ENCODE measurements at places on chromosomes 12 and 14.

DNA sequence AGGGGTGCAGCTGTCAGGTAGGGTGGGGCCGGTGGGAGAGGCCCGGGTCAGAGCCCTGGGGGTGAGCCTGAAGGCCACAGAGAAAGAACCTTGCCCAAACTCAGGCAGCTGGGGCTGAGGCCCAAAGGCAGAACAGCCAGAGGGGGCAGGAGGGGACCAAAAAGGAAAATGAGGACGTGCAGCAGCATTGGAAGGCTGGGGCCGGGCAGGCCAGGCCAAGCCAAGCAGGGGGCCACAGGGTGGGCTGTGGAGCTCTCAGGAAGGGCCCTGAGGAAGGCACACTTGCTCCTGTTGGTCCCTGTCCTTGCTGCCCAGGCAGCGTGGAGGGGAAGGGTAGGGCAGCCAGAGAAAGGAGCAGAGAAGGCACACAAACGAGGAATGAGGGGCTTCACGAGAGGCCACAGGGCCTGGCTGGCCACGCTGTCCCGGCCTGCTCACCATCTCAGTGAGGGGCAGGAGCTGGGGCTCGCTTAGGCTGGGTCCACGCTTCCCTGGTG lies 10.5 kb downstream of the MMP14 start:
- no peak for DNase-seq

GRCh38 chr14:94040796-94041195 lies 14.7 kb downstream of the OTUB2 start:
- no peak for DNase-seq

DNA sequence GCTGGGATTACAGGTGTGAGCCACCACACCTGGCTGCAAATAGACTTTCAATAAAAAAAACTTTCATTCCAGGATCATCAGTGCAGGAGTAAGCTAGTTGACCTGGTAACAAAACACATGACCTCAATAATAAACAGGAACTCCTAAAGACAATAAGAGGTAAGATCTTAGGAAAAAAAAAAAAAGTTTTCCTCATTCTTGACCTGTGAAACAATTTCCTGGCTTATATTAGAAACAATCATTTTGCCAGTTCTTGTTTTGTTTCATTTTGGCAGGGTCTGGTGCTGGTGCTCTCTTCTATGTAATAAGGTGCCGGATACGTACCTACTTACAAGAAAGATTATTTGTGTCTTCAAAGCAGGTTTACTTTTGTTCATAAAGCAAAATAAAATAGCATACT lies 90.6 kb upstream of the AMN1 start:
- DNase-seq: no peak

- DNase-seq: no peak
Measured at GRCh38 chr12:69906411-69907216, 81.6 kb downstream of the MYRFL start.

DNA sequence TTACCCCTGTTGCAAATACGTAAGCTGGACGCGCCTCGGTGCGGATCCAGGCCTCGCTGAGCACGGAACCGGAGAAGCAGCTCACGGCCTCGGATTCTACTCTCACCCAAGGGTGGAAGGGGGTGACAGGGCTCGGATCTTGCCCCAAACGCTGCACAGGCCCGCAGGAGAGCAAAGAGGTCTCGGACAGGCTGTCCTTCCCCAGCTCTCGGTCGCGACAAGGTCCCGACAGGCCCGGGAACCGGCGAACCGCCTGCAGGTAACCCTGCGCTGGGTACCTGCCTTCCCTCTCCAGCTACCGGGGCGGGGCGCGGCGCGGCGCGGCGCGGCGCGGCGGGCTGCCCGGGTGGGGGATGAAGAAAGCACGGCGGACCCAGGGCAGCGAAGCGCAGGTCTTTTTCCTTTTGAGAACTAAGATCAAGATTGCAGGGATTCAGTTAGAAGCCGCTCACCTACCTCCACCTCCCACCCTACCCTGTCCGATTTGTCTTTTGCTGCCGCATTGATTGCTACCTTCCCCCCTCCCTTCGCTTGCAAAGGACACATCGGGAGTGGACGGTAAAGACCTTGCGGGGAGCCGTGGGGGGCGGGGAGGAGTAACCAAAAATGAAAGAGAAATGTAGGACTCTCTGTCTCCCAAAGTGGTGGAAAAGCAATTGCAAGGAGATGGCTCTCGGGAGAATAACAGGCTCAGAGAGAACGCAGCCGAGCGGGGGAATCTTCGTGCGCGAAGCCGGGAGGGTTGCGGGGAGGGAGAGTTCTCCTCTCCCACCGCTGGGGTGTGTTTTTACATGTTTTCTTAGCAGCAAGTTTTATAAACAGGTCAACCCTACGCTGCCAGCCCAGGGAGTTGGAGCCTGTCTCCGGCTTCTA lies 8.4 kb upstream of the TBX3 start:
- DNase-seq: no peak

- DNase-seq: no peak
Measured at GRCh38 chr12:98578392-98578791, 15.1 kb upstream of the SLC25A3 start.

DNA sequence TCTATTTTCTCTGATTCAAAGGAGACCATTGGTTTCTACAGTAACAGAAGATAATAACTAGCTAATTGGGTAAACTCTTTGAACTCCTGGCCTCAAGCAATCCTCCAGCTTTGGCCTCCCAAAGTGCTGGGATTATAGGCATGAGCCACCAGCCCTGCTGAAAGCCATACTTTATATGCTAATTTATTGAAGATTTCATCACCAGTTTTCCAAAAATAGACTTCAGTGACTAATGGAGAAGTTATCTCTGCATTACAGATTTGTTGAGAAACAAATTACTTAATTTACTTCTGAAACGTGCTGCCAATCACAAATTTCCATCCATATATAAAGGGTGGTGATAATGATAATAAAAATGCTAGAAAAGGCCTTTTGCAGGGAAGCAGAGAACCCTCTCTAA lies 1758.1 kb upstream of the SEL1L start:
- no peak for DNase-seq

DNA sequence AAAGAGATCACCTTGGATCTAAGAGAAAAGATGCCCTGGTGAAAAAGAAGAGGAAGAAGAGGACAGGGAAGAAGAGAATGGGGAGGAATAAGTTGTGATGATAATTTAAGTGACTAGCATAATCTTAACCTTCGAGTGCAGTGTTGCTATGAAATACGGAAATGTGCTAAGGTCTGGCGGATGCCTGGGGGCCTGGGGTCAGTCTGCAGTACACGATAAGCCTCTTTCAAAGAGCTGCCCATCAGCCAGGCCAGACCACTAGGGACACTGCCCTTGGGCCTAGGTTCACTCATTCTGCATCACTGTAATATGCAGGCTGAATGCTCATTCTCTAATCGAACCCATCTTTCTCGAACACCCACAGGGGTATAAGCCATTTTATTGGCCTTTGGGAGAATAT lies 83.4 kb downstream of the PLEKHG3 start:
- no peak for DNase-seq

DNA sequence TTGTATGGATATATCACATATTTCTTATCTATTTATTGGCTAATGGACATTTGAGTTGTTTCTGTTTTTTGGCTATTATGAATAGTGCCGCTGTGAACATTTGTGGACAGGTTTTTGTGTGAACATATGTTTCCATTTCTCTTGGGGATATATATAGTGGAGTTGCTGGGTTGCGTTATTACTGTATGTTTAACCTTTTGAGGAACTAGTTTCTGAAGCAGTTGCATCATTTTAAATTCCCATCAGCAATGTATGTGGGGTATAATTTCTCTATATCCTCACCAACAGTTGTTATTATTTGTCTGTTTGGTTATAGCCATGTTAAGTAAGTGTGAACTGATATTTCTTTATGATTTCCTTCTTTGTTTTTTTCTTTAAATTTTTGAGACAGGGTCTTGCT lies 10.7 kb downstream of the TCTN2 start:
- no peak for DNase-seq

GRCh38 chr14:23356662-23357061 lies 4.0 kb upstream of the SLC22A17 start:
- no peak for DNase-seq

GRCh38 chr12:56071648-56072047 lies 8.3 kb upstream of the ERBB3 start:
- no peak for DNase-seq

GRCh38 chr12:122506393-122506938 lies 5.7 kb upstream of the ZCCHC8 start:
- no peak for DNase-seq

Measured in HCT116 (cell line).